Epithelial cell of proximal tubule (primary cell): ENCODE measurements at places on chromosomes 3 and 15.
A peak's percentile ranks its signal among the peaks of the same experiment; 100 is the strongest.

DNA sequence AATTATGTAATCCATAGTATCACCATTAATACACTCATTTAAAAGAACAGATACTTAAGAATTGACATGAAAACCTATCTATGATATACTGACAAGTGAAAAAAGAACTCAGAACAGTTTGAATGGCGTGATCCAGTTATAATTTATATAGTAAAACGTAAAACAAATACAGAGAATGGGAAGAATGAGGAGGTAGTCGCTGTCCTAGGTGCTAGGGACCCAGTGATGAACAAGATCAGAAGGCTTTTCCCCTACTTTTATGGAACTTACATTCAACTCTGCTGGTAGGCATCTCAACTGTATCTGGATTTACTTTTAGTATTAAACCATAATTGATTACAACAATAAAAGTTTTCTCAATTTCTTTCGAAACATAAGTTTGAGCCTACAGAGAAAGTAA, 31.8 kb downstream of the GSK3B start:
- no peak for DNase-seq

DNA sequence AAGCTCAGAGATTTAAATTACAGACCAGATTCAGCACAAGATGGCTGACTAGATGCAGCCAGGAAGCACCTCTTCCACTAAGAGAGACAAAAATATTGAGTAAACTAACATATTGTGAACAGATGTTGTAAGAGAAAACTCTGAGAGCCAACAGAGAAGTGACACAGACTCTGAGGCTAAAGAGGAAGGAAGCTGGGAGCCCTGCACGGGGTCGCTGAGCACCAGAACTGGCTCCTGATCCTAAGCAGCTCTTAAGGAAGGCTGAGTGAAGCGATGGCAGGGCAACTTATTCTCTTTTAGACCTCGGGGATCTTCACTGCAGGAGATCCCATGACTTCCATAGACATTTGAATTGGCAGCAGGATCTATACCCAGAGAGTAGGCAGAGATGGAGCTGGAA, 578.0 kb upstream of the GRM7 start:
- no peak for DNase-seq

GRCh38 chr15:56608140-56608778, 125.0 kb downstream of the ZNF280D start:
- no peak for DNase-seq

DNA sequence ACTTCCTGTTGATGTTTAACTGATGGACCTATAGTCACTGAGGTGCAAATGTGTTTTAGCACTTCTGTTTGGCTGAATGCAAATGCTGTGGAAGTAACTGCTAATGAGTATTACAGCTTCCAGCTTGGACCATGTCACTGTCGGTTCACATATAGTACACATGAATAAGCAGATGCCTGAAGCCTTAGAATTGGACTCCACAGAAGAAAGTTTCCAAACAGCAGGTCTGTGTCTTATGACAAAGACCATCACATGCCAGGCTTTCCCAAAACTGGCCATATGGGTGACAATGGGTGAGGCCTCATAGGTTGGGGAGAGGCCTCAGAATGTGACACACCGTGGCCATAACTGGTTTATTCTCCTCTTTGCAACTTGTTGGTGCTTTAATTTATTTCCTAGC, 241.8 kb downstream of the WNT5A start:
- no peak for DNase-seq

DNA sequence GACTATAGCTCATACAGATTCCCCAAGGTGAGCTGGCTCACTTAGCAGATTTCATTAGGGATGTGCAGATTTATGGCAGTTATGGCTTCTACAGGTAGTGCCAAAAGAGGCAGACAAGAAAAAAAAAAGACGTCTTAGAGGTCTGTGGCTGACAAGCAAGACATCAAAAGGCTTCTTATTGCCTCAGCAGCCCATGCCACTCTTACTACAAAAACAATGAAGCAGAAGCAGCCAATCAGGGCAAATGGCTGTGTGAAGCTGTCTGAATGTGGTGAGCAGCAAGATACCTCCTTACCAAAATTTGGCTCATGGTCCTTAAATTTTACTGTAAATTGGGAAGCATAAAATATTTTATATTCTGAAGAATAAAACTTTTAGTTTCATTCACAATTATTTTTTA, 557.5 kb upstream of the GOLIM4 start:
- no peak for DNase-seq

DNA sequence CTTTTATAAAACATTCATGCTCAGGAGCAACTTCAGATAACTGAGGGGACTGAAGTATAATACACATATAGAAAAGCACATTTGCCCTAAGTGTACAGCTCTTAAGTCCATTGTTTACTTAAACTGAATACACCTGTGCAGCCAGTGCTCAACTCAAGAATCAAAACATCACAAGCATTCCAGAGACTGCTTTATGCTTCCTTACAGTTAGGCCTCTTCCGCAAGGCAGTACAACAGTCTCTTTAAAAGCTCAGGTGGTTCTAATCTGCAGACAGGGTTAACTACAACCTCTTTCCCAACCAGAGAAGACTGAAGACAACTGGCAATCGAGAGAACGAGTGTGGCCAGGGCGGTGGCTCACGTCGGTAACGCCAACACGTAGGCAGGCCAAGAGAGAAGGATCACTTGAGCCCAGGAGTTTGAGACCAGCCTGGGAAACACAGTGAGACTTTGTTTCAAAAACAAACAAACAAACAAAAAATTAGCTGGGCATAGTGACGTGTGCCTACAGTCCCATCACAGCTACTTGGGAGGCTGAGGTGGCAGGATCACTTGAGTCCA, 16.9 kb downstream of the MCCC1 start:
- no peak for DNase-seq

GRCh38 chr15:50064673-50065072, 54.4 kb downstream of the ATP8B4 start:
- DNase-seq, result no peak

- no peak for DNase-seq
Observed at GRCh38 chr15:57677204-57677603, 29.3 kb upstream of the POLR2M start.

GRCh38 chr3:105829871-105830622, 38.8 kb downstream of the CBLB start:
- DNase-seq, result no peak

GRCh38 chr15:60073466-60073840, 69.3 kb downstream of the FOXB1 start:
- DNase-seq, result no peak

DNA sequence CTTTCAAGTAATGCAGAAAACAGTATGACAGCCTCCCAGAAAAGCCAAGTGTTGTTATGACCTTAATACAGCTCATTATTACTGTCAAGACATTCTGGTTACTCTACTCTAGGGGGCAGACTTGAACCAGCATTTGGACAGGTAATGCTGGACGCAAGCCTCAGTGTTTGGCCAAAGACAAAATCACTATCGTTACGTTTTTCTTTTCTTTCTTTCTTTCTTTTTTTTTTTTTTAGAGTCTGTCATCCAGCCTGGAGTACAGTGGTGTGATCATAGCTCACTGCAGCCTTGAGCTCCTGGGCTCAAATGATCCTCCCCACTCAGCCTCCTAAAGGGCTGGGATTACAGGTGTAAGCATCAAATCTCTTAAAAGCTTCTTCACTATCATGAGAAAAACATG, 29.4 kb upstream of the TMEM45A start:
- no peak for DNase-seq

GRCh38 chr3:12501360-12502020, 17.2 kb downstream of the TSEN2 start:
- DNase-seq, result no peak

GRCh38 chr3:58607816-58608215, 30.6 kb upstream of the FAM107A start:
- peak; percentile 93 for DNase-seq

DNA sequence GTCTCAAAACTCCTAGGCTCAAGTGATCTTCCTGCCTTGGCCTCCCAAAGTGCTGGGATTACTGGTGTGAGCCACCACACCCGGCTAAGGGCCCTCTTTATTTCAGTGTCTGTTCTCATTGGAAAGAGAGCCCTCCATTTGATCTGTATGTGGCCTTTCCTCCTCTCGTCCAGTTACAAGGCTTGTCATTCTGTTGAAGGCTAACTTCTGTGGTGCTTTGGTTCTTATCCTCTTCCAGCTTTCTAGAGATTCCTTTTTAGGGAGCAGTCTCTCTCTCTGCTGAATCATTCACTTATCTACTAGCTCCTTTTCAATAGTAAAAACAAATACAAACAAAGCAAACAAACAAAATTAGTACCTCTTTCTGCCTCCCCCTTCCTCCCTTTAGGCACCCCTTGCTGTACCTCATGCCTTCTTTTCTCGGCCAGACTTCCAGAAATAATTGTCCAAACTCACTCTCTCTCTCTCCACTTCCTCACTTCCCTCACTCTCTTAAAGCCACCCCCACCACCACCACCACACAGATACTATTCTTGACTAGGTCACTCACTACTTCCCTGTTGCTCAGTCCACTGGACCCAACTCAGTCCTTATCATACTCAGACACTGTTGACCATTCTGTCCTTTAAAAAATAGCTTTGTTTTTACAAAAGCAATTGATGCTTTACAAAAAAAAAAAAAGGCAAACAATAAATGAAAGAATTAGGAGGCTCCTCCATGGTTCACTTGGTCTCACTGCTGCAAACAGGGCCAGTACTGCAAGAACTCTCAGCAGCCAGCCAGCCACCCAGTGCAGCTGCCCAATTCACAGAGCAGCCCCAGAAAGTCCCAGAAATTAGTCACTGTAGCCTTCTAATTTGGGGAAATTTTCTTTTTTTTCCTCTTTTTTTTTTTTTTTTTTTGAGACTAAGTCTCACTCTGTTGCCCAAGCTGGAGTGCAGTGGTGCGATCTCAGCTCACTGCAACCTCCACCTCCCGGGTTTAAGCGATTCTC, 31.7 kb upstream of the RAB11A start:
- no peak for DNase-seq

- no peak for DNase-seq
Observed at GRCh38 chr3:149397528-149397927, 20.1 kb upstream of the TM4SF1 start.

GRCh38 chr3:75863130-75863529, 77.8 kb upstream of the ZNF717 start:
- no peak for DNase-seq

- DNase-seq, result no peak
Observed at GRCh38 chr3:144034715-144035290, 63.2 kb downstream of the DIPK2A start.

GRCh38 chr3:89217148-89217685, 109.8 kb downstream of the EPHA3 start:
- no peak for DNase-seq

- no peak for DNase-seq
Observed at GRCh38 chr3:161347726-161348125, 23.6 kb downstream of the SPTSSB start.

DNA sequence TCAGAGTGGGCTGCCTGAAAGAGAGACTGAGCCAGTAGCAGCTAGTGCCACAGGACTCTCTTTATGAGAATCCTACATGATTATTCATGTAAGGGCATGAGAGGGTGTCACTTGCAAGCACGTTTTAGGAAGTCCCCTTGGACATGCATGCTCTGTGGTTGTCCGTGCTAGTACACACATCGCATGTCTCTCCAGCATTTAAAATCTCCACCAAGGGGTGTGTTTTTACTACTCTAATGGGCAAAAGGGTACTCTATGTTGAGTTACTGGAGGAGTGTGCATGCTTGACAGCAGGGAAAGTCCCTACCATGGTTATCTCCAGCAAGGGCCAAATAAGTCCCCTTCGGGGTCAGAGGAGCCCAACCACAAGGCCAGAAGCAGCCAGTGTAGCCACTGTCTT, 70.7 kb downstream of the DCLK3 start:
- DNase-seq, result no peak

DNA sequence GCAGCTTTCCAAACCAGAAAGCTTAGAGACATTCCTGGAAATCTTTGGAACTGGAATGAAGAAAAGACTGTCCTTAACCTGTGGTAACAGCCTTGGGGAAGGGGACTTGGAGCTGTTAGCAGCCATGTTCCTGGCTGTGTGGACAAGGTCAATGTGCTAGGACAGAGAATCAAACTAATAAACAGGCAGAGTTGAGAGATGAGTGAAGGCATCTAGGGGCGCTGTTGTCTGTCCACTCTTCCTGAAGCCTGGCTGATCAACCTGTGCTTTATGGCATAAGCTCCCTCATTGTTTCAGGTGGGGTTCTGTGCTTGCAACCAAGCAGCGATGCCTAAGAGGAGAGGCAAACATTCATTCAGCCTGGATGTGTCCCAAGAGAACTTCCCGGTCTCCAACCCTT, 19.3 kb downstream of the ZNF860 start:
- no peak for DNase-seq

- DNase-seq, result no peak
Observed at GRCh38 chr3:43014241-43014640, 35.1 kb downstream of the GASK1A start.

DNA sequence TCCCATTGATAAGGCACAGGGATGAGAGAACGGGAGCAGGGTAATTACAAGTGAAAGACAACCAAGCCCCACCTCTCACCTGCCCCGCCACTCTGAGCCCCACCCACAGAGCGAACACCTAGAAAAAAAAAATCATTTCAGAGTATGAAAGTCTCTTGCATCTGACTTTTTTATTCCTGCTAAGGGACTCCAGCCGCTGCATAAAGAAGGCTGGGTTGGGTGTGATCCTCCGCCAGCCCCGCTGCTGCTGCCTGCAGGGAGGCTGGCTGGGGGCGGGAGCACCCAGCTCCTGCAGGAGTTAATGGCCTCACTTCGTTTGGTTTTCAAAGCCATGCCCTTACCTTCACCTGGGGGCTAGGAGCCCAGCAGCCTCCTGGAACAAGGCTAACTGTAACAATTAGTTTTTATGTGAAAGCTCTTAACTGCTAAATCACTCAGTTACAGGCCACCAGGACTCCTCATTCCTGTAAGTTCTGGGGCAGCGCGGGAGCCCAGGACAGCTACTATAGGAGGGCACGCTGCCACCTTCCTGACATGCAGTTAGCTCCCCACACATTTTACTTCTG, 78.0 kb upstream of the SNRPA1 start:
- DNase-seq, result no peak
